Naive B cell (primary cell): ENCODE measurements at places on chromosomes 12 and 14.

- DNase-seq: no peak
Observed at GRCh38 chr12:86719381-86719780, 463.2 kb upstream of the MGAT4C start.

DNA sequence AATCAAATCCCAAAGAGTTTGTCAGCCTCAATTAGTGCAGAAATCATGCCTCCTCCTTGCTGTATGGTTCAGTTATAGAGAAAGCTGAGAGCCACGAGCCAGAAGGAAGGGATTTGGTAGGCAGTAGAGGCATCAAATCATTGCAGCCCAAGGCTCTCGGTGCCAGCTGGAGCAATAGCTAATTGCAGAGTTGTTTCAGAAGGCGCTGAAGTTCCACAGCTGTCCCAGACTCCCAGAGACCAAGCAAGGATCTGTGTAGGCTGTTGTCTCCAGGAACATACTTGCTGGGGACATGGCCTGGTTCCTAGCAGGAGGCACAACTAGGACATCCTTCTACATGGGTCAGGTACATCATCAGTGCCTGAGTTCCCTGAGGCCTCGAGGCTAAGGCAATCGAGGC, 80.4 kb upstream of the WSCD2 start:
- no peak for DNase-seq

DNA sequence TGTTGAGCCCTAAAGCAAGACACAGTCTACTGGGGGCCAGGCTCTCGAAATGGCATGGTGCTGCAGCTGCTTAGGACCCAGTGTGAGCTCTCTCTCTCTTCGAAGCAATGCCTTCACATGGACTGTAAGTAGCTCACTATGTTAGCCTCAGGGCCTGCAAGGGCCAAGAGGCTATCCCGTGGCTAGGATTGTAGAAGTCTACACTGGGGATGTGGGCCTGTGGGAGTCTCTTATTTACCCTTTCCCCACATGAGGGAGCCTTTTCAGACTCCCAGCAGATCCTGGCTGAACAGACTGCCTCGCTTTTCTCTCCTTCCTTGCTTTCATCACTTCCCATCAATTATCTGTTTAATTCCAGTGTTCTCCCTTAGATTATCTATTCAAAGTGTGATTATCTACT, 101.4 kb downstream of the GPR65 start:
- no peak for DNase-seq

GRCh38 chr12:34352098-34352497, 329.8 kb downstream of the ALG10 start:
- DNase-seq: no peak

DNA sequence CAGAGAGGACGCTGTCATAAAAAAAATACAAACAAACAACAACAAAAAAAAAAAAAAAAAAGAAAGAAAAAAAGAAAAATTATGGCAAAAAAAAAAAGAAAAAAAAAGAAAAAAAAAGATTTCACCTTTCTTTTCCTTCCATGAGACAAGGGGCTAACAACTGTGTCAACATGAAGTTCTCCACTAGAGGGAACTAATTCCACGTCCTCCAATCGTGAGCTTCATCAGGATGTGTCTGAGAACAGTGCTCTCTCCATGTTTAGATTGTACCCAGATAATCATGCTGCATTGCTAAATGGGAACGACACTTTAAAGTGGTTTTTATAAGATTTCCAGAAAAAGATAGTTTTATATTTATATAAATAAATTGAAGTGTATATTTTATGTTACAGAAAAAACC, 96.2 kb upstream of the PTPRB start:
- DNase-seq: no peak

DNA sequence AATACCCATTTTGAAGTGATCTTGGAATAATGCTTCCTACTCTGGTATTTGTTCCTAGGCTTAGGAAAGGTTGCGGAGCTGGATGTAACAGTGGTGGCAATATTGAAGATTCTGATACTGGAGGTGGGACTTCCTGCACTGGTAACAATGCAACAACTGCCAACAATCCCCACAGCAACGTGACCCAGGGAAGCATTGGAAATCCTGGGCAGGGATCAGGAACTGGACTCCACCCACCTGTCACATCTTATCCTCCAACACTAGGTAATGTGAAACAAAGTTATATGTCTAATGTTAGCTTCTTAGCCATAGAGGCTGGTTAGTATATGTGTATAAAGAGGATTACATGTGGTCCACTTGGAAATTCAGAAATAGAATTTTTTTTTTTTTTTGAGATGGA, 197.9 kb downstream of the PCNX1 start:
- no peak for DNase-seq

GRCh38 chr14:99800781-99801180, 7.6 kb downstream of the EML1 start:
- DNase-seq: no peak

GRCh38 chr14:47520382-47520781, 155.0 kb downstream of the MDGA2 start:
- no peak for DNase-seq

DNA sequence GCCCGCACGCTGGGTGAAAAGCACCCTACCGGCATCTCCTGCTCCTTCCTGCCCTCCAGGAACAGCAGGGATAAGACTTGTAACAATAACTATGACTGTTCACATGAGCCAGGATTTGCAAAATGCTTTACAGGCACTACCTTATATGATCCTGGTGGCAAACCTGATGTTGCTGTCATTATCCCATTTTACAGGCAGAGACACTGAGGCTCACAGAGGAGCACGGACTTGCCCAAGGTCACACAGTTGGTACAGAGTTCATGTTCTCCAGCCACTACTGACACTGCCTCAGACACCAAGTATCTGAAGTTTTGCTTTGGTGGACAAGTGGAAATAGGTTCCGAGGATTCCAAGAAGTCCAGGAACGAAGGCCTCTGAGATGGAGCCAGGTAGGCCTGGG, 22.6 kb downstream of the GLTP start:
- DNase-seq: no peak

GRCh38 chr12:122921917-122922316, 26.0 kb upstream of the VPS37B start:
- no peak for DNase-seq

DNA sequence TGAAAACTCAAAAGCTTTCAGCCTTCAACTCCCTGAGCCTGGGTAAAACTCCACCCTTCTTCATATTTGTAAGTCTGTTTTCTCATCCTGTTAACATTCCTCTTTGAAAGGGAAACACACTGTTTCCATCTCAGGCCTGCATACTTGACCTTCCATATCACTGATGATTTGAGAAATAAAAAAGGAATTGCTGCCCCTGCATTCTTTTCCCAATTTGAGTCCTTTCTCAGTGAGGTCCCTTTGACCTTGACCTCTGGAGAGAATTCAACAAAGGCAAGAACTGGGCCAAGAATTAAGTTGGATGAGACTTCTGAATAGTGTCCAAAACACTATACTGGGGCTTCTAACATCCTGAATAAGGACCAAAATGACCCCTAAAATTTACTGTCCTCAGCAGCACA, 108.0 kb downstream of the AEBP2 start:
- DNase-seq: no peak

GRCh38 chr12:26831951-26832821, 808 bp downstream of the ITPR2 start:
- DNase-seq: peak; percentile 78

- no peak for DNase-seq
Observed at GRCh38 chr14:74290415-74290814, 12.3 kb downstream of the ABCD4 start.

DNA sequence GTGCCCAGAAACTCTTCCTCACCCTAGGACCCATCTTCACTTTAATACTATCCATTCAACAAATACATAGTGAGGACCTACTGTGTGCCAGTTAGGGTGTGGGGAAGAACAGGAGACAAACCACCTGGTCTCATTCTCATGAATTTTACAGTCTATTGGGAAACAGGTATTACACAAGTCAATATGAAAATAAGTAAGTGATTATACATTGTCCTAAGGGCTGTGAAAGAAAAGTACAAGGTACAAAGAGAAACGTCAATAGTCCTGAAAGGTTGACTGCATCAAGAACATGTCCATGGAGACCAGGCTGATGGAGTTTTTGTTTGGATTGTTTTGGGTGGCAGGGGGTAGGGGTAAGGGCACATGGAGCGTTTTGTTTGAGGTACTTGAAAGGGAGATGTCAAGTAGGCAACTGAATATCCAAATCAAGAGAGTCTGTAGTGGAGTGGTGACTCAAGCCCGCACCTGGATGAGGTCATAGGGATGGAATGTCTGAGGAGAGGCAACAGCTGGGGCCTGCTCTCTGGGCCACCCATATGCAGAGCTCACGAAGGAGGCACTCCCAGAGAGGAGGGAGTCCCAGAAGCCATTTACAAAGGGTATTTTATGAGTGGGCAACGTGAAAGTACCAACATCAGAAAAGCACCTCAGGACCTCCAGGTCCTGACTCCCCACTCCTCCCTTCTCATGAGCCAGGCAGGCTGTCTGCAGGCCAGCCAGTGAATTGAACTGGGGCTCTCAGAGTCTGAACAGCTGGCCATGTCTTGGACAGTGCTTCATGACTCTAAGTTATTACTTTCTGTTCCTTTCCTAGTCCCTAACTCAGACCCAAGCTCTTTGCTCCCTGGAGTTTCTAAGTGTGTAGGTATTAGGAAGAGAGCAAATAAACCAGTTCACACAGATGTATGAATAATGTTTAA, 272.0 kb downstream of the ZFP36L1 start:
- DNase-seq: no peak

DNA sequence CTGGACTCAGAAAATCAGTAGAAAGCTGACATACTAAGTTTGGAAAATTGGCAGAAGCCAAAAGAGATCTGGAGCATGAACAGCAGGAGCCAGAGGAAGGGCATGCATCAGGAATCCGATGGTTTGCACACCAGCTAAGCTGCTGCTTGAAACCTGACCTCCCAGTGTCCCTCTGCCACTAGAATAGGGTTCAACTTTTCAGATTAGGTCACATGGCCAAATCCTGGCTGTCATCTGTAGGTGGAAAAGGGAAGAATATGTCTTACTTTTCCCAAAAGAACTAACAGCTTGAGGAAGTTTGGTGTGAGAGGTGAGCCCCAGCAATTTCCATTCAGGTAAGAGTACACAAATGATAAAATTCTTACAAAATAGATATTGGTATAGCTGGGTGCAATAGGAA, 732.6 kb downstream of the RERGL start:
- no peak for DNase-seq

- no peak for DNase-seq
Observed at GRCh38 chr12:1509413-1510052, 84.8 kb downstream of the FBXL14 start.

GRCh38 chr12:106945261-106945851, 10.4 kb upstream of the TMEM263 start:
- no peak for DNase-seq

DNA sequence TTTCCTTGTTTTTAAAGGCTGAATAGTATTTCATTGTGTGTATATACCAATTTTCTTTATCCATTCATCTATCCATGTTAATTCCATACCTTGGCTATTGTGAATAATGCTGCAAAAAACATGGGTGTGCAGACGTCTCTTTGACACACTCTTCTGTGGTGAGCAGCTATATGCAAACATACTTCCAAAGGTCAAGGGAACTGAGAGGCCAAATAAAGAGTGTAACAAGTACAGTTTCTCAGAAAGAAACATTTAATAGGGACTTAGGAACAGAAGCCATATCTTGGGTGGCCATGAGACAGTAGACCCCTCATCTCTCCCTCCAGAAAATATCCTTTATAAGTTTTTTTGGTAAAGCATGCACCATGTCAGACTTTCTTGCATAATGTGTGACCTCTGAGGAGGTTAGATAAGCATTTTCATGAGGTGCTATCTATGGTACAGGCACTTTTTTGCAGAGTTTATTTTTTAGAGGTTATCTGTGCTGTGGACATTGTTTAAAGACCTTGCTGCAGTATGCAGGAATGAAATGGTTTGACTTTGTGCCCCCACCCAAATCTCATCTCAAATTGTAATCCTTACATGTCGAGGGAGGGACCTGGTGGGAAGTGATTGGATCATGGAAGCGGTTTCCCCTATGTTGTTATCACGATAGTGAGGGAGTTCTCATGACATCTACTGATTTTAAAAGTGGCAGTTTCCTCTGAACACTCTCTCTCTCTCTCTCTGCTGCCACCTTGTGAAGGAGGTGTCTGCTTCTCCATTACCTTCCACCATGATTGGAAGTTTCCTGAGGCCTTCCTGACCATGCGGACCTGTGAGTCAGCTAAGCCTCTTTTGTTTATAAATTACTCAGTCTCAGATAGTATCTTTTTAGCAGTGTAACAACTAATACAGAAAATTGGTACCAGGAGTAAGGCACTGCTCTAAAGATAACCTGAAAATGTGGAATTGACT, 1202.3 kb downstream of the GALC start:
- DNase-seq: no peak

GRCh38 chr14:71742485-71742884, 189.7 kb upstream of the RGS6 start:
- no peak for DNase-seq

DNA sequence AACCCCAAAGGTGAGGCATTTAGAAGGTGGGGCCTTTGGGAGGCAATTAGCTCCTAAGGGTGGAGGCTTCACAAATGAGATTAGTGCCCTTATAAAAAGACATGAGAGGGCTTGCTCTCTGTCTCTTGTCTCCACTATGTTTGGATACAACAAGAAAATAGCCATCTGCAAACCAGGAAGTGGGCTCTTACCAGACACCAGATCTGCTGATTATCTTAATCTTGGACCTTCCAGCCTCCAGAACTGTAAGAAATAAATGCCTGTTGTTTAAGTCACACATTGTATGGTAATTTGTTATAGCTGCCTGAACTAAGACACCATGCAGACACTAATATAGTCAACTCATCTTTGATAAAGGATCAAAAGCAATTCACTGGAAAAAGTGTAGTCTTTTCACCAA, 34.4 kb downstream of the TMEM116 start:
- DNase-seq: no peak

DNA sequence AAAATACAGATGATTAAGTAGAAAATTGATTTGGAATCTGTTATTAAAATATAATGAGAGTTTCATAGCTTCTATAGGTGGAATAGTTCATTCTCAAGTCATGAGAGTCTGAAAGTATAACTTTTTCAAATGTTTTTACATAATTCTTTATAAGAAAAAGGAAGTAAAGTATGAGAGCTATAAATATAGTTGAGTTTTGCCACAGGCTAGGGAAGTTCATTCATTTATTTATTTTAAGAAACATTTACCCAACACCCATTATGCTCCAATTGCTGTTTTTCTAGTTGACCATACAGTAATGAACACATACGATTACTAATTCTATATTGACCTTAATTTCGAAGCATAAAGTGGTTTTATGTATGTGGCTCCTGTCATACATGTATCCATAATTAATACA, 24.8 kb downstream of the LRRIQ1 start:
- no peak for DNase-seq

GRCh38 chr12:120150919-120151525, 34.5 kb upstream of the RAB35 start:
- no peak for DNase-seq

- no peak for DNase-seq
Observed at GRCh38 chr14:103122585-103122946, 695 bp upstream of the TNFAIP2 start.

GRCh38 chr12:124979568-124979967, 9.4 kb downstream of the DHX37 start:
- no peak for DNase-seq

DNA sequence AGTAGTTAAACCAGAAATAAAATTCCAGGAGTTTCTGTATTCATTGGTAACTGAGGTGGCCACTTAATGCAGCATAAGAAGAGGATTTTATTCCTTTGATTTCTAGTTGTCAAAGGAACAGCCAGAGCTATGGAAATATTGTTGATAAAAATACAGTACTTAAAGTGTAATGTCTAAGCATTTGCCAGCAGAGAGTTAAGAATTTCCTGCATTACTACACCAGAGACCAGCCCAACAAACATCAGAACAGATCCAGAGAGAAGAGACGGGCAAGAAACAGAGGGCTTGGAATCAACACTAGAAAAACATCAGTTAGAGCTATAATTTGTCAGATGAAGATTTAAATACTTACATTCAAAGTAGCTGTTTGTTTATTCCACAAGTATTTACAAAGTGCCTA, 77.9 kb downstream of the ST8SIA1 start:
- no peak for DNase-seq
